Stimulated activated naive CD8-positive, alpha-beta T cell treated with anti-CD3 and anti-CD28 coated beads, Interleukin-15, Interleukin-2, amounts not matched to agents 100 U/mL and 50 U/mL, for 24 hours (primary cell): ENCODE measurements at places on chromosomes 12 and 14.

GRCh38 chr12:131468206-131468605, 242.7 kb upstream of the SFSWAP start:
- no peak for DNase-seq

- DNase-seq = no peak
Observed at GRCh38 chr14:60989599-60989998, 8.6 kb downstream of the SLC38A6 start.

- DNase-seq = no peak
Observed at GRCh38 chr12:111764120-111764821, 2.5 kb upstream of the ALDH2 start.

- peak; percentile 60 for DNase-seq
Observed at GRCh38 chr12:52372216-52373154, 5.2 kb upstream of the KRT85 start.

GRCh38 chr12:18752947-18753346, 15.0 kb downstream of the CAPZA3 start:
- DNase-seq = no peak

- DNase-seq = no peak
Observed at GRCh38 chr12:70590549-70591226, 46.5 kb downstream of the PTPRB start.

GRCh38 chr14:29140016-29140415, 373.4 kb downstream of the FOXG1 start:
- no peak for DNase-seq

- peak; percentile 82 for DNase-seq
Observed at GRCh38 chr14:106436310-106436905, 910.0 kb downstream of the TMEM121 start.

DNA sequence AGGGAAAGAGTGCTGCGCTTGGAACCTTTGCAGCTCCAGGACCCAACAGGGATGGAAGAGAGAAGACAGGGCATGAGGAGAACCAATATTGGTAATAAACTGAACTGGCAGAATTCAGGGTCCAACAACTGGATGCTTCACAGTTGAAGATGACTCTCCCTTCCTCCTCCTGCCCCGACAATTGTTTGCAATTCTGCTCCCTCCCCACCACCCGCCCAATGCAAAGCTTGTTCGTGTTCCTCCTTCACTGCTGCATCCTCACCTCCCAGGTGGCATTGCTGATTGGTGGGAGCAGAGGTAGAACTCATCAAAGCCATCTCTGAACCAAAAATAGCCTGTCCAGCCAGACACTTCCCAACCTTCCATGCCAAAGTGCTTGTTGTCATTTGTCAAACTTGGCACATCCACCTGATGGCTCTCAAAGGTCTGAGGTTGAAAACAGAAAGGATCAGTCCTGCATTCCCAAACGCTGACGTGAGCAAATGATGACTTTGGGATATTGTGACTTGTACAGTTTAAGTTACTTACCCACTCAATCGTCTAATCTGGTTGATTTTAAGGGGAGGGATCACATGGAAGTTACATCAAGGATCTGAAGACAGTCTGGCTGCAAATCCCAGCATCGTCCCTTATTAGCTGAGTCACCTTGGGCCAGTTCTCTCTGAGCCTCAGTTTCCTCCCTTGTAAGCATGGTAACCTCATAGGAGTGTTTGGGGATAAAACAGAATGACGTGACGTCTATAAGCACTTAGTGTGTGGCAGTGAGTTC, 242.6 kb upstream of the CRY1 start:
- no peak for DNase-seq

GRCh38 chr12:106304797-106305196, 2.3 kb downstream of the TCP11L2 start:
- no peak for DNase-seq

DNA sequence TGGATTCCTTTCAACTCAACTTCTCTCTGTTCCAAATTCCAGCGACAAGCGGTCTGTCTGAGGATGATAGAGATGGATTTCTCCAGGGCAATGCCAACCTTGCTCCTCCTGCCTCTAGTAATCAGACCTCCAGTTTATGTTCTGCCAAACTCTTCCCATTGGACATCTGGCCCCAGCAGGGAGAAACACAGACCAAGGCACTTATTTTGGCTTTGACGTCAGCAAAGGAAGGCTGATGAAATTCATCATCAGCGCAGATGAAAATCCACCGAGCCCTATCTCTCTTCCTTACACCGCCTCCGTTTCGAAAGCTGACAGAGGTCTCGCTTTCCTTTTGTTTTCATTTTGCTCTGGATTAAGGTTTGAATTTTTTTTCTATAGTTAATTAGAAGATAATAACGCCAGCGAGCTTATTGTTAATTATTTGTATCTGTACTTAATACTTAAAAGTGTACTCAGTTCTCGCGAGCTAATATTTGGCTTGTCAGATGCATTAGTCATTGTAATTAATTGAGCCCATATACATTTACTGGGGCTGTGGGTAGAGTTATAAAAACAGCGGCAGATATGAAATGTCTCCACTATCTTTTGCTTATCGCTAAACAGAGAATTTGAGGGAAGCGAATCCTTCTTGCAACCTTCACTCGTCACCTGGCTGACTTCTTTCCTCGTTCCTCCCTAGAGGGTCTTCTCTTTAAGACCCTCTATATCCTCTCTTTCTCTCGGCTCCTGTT, 35.9 kb upstream of the MED13L start:
- no peak for DNase-seq

DNA sequence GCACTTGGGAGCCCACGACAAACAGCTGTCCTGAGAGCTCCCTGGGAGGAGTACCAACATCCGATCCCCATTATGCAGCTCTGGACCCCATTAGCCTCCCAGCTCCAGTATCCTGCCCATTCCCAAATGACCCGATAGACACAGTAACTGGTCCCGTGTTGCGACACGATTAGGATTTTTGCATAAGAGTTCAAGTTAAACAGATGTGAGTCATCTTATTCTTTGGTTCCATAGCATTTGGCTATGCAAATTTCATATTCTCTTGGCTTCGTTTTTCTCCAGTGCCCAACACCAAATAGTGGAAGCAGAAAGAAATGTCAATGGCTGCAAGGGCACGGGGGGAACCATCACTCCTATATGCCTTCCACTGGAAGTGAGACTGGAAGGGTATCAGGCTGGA, 43.0 kb upstream of the LRRC10 start:
- DNase-seq = no peak

DNA sequence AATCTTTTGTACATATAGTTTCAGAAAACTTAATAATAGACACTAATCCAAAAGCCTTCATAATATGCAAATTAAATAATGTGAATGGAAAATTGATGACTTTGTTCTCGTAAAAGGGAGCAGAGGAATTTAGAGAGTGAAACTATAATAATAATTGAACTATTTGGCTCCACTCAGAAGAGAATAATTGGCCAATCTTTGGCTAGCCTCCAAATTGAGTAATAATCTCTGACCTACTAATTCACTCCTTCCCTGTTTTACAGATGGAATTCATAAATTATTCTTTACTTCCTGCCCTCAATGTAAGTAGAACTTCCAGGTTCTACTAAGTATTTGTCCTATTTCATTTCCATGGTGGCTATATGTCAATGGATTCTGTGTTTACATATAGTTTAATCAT, 15.8 kb downstream of the TRIM9 start:
- no peak for DNase-seq

- DNase-seq = no peak
Observed at GRCh38 chr14:65880507-65880906, 468.0 kb downstream of the FUT8 start.

- DNase-seq = no peak
Observed at GRCh38 chr12:50655374-50655921, 108.5 kb upstream of the ATF1 start.

- no peak for DNase-seq
Observed at GRCh38 chr14:77097006-77097699, 905 bp upstream of the CIPC start.

GRCh38 chr14:60935319-60935718, 45.6 kb downstream of the TRMT5 start:
- no peak for DNase-seq

- no peak for DNase-seq
Observed at GRCh38 chr14:104687601-104688504, 1.6 kb upstream of the INF2 start.

DNA sequence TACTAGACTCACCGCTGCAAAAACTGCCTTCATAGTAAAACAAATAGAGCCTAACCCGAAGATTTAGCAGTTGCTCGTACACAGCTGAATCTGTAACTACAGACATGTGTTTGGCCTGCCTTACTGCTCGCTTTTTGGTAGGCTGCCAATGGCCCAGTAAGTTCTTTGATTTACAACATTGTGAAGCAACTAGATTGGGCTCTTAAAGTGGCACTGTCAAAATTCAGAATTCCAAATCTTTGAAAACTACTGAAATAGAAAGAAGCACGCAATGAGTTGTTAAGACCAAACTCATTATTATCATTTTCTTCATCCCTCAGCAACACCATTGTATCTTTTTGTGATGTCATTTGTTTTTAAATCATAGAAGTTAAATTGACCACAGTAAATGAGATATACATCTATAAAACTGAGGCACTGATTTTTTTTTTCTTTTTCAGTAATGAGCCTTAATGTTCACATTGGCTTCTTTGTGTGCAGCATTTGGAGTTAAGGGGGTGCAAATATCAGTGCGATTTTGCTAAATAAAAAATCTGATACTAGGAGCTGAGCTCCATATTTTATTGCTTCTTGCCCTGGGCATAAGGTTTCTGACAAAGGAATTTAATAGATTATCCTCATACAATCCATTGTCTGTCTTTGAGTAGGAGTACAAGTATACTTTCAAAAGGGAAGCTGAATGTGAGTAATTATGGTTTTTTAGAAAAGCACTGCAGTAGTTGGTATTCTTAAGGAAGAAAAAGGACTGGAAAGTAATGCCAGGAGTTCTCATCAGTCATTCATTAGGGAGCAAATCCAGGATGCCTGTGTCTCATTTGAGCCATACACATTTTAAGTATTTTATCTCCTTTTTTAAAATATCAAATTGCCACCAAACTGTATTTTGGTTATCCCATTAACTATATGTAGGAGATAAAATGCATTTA, 138.5 kb downstream of the KICS2 start:
- no peak for DNase-seq

GRCh38 chr12:3837049-3837448, 36.1 kb downstream of the PARP11 start:
- no peak for DNase-seq

DNA sequence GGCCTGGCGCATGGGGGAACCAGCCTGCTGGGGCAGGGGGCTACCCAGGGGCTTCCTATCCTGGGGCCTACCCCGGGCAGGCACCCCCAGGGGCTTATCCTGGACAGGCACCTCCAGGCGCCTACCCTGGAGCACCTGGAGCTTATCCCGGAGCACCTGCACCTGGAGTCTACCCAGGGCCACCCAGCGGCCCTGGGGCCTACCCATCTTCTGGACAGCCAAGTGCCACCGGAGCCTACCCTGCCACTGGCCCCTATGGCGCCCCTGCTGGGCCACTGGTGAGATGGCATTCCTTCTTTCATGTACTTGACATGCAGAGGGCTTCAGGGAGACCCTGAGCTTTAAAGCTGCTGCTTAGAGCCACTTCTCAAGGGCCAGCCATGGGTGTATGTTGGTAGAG, 9.0 kb downstream of the LGALS3 start:
- DNase-seq = no peak

DNA sequence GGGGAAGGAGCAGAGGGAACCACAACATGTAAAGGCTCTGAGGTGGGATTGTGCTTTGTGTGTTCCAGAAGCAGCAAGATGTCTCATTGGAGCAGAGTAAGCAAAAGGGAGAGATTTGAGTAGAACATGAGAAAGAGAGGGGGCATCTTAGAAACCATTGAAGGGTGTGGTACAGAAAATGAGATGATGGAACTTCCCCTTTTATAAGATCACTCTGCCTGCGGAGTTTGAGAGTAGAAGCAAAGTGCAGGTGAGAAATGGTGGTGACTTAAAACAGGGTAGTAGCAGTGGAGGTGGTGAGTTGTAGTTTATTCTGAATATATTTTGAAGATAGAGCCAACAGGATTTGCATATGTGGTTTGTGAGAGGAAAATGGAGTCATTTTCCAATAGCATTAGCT, 56.0 kb downstream of the FBXO34 start:
- no peak for DNase-seq

DNA sequence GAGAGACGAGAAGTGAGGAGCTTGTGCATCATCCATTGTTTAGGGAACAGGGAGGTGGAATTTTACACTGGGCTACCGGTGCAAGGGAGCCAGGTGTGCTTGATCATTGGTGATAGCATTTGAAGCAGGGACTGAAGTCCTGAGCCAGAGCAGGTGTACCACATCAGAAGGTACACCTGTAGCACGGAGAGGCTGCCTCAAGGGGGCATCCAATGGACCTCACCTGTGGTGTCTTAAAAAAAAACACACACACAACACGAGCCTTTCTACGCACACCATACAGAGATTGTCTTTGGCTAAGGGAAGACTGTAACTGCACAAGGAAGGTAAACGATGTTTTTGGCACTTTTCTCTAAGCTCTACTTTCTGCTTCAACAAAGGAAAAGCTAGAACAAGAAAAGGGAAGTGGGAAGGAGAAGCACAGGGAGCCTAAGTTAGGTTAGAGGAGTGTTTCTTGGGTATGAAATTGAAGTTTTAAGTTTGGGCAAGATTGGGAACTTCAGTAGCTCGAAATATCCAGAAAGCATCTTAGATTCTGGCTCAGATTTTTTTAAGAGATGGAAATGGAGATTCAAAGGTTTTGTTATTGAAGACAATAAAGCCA, 334.3 kb upstream of the FBXO33 start:
- DNase-seq = no peak

GRCh38 chr14:75181293-75182062, 5.1 kb upstream of the TMED10 start:
- no peak for DNase-seq

GRCh38 chr12:12979126-12979525, 20.9 kb downstream of the HEBP1 start:
- no peak for DNase-seq

DNA sequence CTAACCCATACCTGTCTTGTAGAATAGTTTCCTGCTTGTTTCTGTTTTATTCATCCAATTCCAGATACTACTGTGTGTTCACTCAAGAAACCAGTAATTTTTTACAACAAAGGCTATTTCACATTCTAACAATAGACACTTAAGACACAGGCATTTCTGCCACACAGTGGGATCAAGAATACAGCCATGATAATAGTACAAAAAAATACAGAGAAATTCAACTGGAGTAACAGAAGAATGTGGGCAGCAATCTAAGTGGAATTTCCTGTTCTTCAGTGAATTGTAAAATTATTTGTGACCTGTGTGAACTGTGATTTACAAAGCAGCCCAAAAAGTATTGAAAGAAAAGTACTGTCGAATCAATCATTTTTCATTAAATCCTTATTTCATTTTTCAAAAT, 282.9 kb downstream of the CCER1 start:
- DNase-seq = no peak
